Suppressor macrophage treated with lipopolysaccharide for 1 hour (primary cell): ENCODE measurements at places on chromosomes 2 and 18.

DNA sequence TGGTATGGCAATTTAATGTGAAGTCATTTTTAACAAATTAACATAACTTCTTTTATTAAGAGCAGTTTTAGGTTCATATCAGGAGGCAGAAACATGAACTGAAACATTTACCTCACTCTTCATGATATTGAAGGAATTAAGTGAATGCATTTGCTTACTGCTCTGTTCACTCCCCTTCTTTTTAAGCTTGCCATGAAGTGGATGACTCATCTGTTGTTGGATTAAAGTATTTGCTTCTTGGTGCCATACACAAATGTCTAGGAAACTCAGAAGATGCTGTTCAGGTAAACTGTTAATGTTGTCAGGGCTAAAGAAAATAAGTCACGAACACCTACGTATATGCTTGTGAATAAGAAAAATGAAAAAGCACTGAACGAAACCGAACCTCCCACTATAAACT, 10.2 kb upstream of the CABYR start:
- no peak for DNase-seq

DNA sequence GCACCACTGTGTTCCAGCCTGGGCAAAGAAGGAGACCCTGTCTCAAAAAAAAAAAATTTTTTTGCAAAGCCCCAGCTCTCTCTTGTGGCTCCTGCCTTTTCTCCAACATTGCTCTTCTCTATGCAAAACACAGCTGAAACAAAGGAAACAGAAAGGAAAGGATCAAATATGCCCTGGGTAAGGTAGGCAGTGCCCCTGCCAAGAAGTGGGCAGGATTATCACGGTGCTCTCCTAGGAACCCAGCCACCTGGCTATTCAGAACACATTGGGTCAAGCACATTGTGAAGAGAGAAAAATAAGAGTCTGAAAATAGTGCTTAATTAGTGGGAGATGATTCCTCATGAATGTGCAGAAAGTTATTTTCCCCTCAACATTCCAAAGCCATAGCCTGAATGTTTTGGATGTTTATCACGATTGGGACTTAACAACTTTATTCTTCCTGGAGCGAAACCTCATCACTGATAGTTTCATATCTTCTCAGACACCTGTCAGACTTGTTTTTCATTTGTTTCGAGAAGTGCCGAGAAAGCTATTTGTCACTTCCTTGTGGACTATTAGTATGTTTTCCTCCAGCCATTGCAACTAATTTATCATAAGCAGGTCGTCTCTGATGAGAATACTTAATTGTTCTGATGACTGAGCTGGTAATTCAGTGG, 42.7 kb upstream of the RPL31 start:
- no peak for DNase-seq

DNA sequence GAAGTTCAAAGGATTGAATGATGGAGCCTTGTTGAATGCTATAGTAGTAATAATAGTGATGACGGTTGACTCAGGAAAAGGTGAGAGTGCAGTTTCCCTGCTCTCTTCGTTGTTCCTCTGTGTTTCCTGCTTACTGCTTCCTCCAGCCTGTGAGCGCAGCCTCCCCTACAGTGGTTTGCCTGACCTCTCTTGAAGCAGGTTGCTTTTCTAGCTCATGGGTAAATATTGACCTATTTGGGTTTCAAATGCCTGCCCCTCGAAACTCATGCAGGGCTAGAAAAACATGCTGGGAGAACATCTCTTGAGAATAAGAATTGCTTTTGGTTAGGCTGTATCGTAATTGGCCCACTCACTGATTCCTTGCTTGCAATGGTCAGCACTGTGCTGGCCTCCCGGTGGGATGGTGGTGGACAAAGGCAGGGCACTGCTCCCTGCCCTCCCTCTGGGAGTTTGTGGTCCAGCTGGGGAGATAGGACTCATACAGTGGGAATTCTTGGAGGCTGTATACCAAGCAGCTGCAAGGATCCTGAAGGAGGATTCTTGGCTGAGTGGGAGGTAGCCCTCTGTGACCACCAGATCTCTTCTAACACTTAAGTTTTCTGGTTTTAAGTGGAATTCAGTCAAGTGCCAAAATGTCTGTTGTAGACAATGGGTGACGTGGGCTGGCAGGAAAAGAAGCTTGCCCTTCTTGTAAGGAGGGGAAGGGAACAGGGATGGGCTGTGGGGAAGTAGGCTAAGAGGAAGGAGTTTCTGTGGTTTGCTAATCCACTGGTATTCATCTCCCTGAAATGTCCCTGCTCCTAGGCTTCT, 5.4 kb upstream of the RNF181 start:
- DNase-seq: peak; percentile 83

GRCh38 chr18:46815661-46816060, 58.8 kb upstream of the ST8SIA5 start:
- no peak for DNase-seq

DNA sequence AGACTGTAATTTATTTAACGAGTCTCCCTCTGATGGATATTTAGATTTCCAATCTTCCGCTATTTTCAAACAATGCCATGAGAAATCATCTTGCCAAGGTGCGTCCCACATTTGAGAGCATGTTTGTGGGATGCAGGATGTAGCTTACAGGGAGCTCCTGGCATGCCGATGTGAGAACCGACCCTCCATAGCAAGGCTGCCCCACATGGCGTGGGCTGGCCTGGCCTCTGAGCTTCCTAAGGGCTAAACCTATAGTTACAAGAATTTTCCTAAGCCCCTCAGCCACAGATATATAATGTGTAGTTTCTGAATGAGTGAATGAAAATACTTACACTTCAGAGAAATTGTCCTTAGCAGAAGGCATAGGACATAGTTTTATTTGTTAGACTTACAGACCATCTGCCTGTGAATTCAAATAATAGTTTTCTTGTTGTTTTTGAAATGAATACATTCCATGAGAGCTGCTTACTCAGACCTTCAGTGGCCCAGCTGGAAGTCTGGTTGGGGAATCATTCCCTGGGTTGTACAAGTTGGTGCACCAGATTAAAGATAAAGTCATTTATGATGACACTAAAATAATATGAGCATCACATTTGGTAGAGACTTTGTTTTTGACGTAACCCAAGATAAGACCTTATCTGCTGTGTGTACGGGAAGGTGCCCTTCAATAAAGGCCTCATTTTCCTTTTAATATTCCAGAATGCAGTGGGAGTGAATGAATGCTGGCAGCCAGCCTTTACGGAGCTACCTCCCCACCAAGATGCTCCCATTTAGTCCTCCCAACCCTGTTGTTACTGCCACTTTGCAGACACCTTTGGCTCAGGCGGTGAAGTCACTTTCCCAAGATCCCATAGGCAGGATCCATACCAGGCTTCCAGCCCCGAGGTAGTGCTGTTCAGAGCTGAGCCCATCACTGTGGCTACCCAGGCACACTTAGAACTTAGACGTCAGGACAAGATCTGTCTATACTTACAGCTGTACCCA, 107.1 kb downstream of the GLI2 start:
- no peak for DNase-seq

GRCh38 chr18:72867746-72868584, at the start of gene NETO1:
TSS of gene NETO1 (minus strand) at chr18:72867987. CDS start at chr18:72867291, 696 bp downstream.
- DNase-seq: no peak

GRCh38 chr2:238501311-238501710, 74.6 kb downstream of the ASB1 start:
- no peak for DNase-seq

GRCh38 chr18:80200171-80200931, 47.0 kb downstream of the PARD6G start:
- DNase-seq: no peak

- DNase-seq: peak; percentile 61
These were observed 163.9 kb downstream of the LDLRAD4 start for GRCh38 chr18:13382366-13382953.

- no peak for DNase-seq
These were observed 58.6 kb downstream of the ZEB2 start for GRCh38 chr2:144461308-144461766.

GRCh38 chr18:58909521-58909920, 44.8 kb downstream of the ZNF532 start:
- no peak for DNase-seq

- no peak for DNase-seq
These were observed 162.3 kb downstream of the ACKR3 start for GRCh38 chr2:236731767-236732580.

- no peak for DNase-seq
These were observed 843.6 kb downstream of the TRIB2 start for GRCh38 chr2:13560322-13560721.

GRCh38 chr2:221397187-221397586, 174.9 kb downstream of the EPHA4 start:
- DNase-seq: no peak

- no peak for DNase-seq
These were observed 1.8 kb upstream of the PTPN18 start for GRCh38 chr2:130354139-130354428.

GRCh38 chr18:50091509-50092244, 103.3 kb downstream of the MYO5B start:
- DNase-seq: no peak

- DNase-seq: no peak
These were observed 40.3 kb downstream of the CRIM1 start for GRCh38 chr2:36395866-36396265.

DNA sequence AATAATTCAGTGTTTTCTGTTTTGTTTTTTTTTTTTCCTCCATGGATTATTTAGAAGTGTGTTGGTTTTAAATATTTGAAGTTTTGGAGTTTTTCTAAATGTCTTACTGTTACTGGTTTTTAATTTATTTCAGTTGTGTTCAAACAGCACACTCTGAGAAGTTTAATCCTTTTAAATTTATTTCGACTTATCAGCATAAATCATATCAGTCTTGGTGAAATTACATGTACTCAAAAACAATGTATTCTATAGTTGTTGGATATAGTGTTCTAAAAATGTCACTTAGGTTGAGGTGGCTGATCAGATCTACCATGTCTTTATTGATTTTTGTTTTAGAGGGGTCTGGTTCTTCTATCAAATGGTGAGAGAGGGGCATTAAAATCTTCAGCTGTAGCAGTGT, 134.7 kb downstream of the NCOA1 start:
- DNase-seq: no peak

- DNase-seq: no peak
These were observed 58.7 kb downstream of the MAPRE2 start for GRCh38 chr18:35099911-35100310.

DNA sequence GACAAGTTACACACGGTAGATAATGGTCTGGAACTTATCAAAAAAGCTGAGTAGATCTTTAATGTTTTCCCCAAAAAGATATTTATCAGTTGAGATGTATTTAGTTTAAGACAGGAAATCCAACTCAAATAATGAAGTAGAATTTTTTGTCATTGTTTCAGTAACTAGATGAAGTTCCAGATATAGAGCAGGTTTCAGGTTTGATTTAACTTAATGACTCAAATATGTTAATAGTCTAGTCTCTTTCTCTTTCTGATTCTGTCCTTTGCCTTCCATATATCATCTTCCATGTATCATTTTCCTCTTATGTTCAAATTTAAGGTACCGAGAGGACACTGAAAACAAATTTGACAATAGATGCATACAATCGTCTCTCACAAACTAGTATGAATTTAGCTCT, 23.6 kb upstream of the DOCK10 start:
- DNase-seq: no peak

- DNase-seq: peak; percentile 6
These were observed 1746.1 kb upstream of the PIK3C3 start for GRCh38 chr18:40208958-40209357.

DNA sequence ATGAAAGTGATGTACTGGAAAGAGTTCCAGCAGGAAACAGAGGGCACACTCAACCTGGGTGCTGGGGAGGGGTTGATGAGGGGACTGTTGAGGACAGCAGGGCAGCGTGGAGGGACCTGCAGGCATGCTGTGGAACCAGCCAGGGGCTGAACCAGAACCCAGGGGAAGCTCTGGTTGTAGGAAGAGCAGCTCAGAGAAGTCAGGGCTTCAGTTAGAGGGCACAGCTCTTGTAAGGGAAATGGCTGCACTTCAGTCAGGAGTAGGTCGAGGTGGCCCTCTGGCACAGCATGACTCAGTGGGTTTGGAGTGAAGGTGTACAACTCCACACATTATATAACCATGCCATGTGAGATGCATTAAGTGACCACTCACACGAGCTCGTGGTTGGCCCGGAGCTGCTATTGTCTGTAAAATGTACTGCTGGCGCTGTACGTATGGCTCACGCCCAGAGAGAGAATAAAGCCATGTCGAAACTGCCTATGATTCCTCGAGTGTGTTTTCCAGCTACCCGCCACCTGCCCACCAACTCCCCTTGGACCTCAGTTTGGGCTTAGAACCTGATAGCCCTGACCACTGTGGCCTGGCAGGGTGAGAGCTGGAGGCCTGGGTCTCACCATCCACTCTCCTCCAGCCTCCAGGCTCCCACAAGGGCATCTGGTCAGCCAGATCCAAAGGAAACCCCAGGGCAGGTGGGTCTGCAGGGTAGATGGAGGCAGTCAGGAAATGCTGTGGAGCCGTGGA, 136.5 kb upstream of the HS6ST1 start:
- DNase-seq: no peak

- no peak for DNase-seq
These were observed 83.0 kb downstream of the ACSL3 start for GRCh38 chr2:222943820-222944219.

- no peak for DNase-seq
These were observed 1.4 kb downstream of the REEP1 start for GRCh38 chr2:86335865-86336674.

DNA sequence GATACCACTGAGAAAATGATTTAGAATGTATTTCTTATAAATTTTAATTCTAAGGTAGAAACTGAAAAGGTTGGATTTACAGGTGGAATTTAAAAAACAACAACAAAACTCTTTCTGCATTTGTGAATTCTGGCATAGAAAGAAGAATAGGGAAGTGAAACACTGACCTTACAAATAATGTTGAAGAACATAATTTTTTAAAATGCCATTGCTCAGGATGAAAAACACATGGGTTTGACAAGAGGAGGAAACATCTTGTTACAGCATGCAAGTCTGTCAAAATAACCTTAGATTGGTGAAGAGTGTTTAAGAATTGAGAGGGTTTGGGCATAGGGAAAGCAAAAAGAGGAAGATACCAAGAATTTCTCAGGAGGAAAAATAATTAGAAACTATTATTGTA, 184.3 kb downstream of the UBE2E3 start:
- no peak for DNase-seq

DNA sequence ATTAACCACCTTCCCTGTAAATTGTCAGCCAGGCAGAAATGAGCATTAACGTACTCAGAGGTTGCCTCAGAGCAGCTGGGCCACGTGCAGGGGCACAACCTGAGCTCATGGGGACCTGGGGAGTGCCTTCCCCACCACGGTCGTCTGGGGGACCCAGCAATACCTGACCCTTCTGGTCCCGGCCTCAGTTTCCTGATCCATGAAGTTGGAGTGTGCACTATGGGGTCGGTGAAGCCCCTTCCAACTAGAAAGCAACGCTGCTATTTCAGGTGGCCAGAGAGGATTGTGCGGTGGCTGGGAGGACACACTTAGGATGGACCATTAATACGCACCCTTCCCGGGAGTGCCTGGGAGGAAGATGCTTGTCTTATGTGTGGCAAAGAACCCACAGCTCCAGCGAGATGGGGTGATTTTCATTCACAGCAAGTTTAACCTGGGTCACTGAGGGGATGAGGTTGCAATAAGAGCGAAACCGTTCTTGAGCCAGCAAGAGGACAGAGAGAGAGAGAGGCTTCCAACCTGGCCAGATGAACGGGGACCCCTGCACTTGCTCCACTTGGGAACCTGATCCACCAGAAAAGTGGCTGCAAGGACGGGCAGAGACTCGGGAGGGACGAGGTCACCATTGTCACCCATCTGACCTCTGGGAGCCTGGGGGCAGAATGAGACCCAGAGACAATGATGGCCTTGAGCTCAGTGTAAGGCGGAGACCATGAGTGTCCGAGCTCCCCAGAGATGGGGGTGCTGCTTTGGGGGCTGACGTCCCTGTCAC, 36.2 kb downstream of the NGEF start:
- no peak for DNase-seq
